ENCODE measurements at places on chromosomes 6 and 20. TPM values are rescaled to one million over a fixed set of nuclear protein-coding genes. Genes with fewer than 3 reads are reported as not detected.

DNA sequence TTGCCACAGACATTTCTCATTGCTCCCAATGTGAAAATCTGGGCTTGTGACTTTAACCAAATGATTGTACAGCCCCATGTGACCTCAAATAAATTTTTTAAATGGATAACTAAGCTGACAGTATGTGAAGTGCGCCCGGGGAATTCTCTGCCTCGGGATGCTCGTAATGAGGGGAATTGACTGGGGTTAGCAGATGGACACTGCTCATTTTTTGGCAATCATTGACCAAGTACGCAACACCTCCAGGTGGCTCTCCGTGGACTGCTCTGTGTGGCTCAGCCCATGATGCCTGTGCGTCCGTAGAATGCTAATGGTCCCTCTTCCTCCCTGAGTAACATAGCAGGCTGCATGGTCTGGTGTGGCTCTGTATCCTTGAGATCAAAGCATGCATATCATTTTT is 42.4 kb downstream of the FARS2 start:
- no peak for DNase-seq
- no peaks in the 10 kb centered on the region for H3K27me3 ChIP-seq
- H3K4me1 ChIP-seq, result no peaks in the 10 kb centered on the region
- H3K36me3 ChIP-seq, result no peaks in the 10 kb centered on the region

GRCh38 chr6:37283268-37283667 is 25.3 kb upstream of the TMEM217 start:
- H3K27ac ChIP-seq, result peak overlapping the region; percentile 21
- no peak overlapping the region for H3K4me3 ChIP-seq
- DNase-seq, result no peak
- H3K27me3 ChIP-seq, result no peaks in the 10 kb centered on the region

DNA sequence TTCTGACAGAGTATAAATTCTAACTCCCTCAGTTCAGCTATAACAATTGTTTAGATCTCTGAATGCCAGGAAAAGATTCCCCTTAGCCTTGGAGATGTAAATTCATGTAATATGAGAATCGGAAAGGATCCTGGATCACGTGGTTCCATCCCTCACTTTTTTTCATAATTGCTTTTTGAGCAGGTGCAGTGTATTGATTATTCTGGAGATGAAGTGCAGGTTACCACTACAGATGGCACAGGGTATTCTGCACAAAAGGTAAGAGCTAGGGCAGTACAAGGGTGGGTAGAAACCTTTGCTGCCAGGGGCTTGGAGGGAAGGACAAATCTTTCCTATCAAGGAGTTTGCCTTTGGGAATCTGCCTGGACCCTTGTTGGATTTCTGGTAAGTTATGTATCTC is 52.7 kb downstream of the KDM1B start:
- no peaks in the 10 kb centered on the region for H3K27me3 ChIP-seq
- no peak overlapping the region for H3K4me3 ChIP-seq
- no peak overlapping the region for H3K27ac ChIP-seq
- H3K4me1 ChIP-seq, result no peaks in the 10 kb centered on the region
- no peak for DNase-seq

DNA sequence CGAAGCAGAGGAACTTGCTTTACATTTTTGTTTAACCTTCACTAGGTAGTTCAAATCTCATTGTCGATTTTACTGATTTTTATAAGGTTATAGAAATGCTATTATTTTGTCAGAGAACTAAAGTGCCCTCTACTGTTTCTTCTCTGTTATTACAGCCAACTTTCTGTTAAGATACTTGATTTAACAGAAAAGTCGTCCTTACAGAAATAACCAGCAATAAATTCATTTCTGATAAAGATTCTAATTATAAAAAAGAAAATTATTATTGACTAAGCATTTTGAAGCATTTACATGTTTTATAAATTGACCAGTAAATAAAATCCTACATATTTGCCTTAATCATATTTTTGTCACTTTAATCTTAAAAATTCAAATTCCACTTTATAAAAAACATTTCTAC is 60.8 kb downstream of the OGFRL1 start:
- no peaks in the 10 kb centered on the region for H3K36me3 ChIP-seq
- no peak for DNase-seq
- H3K27me3 ChIP-seq, result no peaks in the 10 kb centered on the region
- H3K27ac ChIP-seq, result no peak overlapping the region
- H3K4me3 ChIP-seq, result no peak overlapping the region
- no peaks in the 10 kb centered on the region for H3K4me1 ChIP-seq

GRCh38 chr20:47680804-47681529 is 104.3 kb downstream of the SULF2 start:
- no peak overlapping the region for H3K27ac ChIP-seq
- H3K4me3 ChIP-seq, result no peak overlapping the region
- no peak for DNase-seq
- H3K36me3 ChIP-seq, result no peaks in the 10 kb centered on the region
- no peaks in the 10 kb centered on the region for H3K4me1 ChIP-seq

DNA sequence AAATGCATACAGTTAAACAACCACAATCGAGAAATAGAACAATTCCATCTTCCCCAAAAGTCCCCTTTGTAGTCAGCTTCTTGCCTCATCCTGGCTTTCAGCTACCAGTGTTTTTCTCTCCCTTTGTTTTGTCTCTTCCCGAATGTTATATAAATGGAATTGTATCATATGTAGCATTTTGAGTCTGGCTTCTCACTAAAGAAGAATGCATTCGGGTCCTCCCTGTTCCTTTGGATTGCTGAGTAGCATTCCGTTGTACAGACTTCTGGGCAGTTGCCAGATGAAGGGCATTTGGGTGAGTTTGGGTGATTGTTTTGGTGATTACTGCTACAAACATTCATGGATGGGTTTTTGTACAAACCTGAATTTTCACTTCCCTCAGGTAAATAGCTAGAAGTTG is 27.8 kb downstream of the PRPH2 start:
- peaks cover 8% of the 10 kb centered on the region for H3K4me1 ChIP-seq
- peak; percentile 51 for DNase-seq
- H3K27ac ChIP-seq, result no peak overlapping the region
- no peak overlapping the region for H3K4me3 ChIP-seq

DNA sequence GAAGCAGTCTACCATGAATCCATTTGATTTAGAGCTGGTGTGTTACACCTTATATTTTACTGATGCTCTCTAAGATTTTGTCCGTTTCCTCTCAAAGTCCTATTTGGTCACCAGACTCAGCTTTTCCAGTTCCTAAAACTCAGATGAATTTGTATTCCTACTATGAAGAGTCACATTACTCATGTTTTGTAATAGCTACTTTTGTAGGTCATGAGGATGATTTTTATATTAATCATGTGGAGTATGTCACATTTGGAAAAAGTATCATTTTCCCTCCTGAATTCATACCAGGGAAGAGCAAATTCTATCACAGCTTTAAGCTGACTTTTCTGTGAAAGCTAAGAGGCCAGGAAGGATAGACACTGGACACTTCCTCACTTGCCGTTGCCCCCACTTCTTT is 140.6 kb upstream of the SCGN start:
- H3K27me3 ChIP-seq, result no peaks in the 10 kb centered on the region
- peaks cover 3% of the 10 kb centered on the region for H3K4me1 ChIP-seq
- H3K4me3 ChIP-seq, result no peak overlapping the region
- H3K36me3 ChIP-seq, result no peaks in the 10 kb centered on the region

DNA sequence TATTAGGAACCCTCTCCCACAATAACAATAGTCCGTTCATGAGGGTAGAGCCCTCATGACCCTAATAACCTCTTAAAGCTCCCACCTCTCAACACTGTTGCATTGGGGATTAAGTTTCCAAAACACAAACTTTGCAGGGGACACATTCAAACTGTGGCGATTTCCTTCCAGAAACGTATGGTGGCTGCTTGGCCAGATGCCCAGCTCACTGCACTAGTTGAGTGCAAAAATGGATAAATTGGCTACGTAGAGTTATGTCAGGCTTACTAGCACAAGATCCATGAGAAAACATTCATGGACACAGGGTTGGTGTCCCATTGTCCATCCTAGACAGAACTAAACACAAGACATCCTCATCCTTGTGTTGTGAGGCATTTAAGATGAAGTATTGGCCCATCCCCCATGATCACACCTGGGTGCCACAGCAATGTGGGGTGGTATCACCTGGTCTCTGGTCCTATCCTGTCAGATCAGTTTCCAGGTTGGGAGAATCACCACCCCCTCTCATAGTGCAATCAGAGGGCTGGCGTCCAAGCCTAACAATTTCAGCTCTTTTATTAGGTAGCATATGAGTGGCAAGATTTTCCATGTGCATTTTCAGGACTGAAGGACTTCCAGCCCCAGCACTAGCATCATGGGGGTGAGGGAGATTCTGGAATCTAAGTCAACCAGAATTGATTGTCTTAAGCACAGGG is 63.4 kb upstream of the ELOVL5 start:
- H3K27me3 ChIP-seq, result no peaks in the 10 kb centered on the region
- no peaks in the 10 kb centered on the region for H3K36me3 ChIP-seq
- no peak overlapping the region for H3K4me3 ChIP-seq
- no peaks in the 10 kb centered on the region for H3K4me1 ChIP-seq

DNA sequence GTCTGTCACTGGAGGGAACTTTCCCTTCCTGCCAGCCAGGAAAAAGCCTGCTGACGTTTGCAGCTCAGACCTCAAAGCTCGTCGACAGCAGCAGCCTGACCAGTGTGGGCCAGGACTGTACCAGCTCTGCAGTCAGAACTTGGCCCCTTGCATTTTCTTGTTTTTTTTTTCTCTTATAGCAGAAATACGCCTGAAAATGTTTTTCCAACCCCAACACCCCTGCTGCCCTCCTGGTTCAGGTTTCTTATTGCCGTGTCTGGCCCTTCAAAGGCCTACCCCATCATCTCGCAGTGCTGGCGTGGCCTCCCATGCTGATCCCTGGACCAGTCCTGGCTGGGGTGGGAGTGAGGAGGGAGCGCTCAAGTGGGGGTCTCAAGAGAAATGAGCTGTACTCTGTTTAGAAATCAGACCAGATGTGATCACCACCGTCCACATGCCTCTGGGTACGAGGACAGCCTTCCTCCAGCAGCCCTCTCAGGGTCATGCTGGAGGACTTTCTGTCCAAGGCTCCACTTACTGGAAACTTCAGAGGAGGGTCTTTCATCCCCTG is 169.0 kb downstream of the FOXC1 start:
- DNase-seq, result no peak
- no peak overlapping the region for H3K4me3 ChIP-seq
- H3K4me1 ChIP-seq, result no peaks in the 10 kb centered on the region
- no peak overlapping the region for H3K27ac ChIP-seq
- H3K36me3 ChIP-seq, result no peaks in the 10 kb centered on the region

DNA sequence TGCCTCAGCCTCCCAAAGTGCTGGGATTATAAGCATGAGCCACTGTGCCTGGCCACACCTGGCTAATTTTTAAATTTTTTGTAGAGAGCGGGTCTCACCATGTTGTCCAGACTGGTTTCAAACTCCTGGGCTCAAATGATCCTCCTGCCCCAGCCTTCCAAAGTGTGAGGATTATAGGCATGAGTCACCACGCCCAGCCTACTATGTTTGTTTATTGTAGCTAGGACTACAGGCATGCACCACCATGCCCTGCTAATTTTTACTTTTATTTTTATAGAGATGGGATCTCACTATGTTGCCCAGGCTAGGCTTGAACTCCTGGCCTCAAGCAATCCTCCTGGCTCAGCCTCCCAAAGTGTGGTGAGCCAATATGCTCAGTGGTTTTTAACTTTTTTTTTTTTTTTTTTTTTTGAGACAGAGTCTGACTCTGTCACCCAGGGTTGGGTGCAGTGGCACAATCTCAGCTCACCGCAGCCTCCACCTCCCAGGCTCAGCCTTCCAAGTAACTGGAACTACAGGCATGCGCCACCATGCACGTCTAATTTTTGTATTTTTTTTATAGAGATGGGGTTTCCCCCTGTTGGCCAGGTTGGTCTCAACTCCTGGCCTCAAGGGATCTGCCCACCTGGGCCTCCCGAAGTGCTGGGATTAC is 12.0 kb upstream of the DDX43 start:
- no peaks in the 10 kb centered on the region for H3K36me3 ChIP-seq
- H3K4me3 ChIP-seq, result no peak overlapping the region
- no peak overlapping the region for H3K27ac ChIP-seq
- no peaks in the 10 kb centered on the region for H3K27me3 ChIP-seq
- no peak for DNase-seq
- H3K4me1 ChIP-seq, result no peaks in the 10 kb centered on the region

GRCh38 chr6:10690651-10691445 is 3.6 kb downstream of the C6orf52 start:
- H3K27me3 ChIP-seq, result no peaks in the 10 kb centered on the region
- H3K27ac ChIP-seq, result no peak overlapping the region
- no peaks in the 10 kb centered on the region for H3K36me3 ChIP-seq
- no peak for DNase-seq
- no peak overlapping the region for H3K4me3 ChIP-seq

DNA sequence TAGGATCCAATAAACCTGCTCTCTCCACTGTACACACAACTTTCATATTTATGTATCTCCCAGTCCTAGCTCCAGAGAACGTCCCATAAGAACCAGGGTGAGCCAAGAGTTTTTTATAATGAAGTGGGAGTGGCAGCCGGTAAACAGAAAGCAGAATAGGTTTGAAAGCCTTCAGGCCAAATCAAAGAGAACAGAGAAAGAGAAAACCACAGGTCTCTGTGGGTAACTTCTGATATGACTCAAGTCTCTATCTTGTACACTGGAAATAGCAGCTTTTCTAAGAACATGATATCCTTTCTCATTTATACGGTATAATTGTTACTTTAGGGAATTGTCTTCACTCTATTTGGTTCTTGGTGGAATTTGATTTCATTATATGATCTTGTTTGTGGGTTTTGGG is 273.6 kb downstream of the PACRG start:
- DNase-seq, result no peak
- no peaks in the 10 kb centered on the region for H3K36me3 ChIP-seq
- H3K27me3 ChIP-seq, result no peaks in the 10 kb centered on the region
- no peak overlapping the region for H3K4me3 ChIP-seq
- no peak overlapping the region for H3K27ac ChIP-seq

GRCh38 chr6:4209196-4209595 is 73.8 kb upstream of the ECI2 start:
- no peak overlapping the region for H3K4me3 ChIP-seq
- no peaks in the 10 kb centered on the region for H3K36me3 ChIP-seq
- H3K4me1 ChIP-seq, result no peaks in the 10 kb centered on the region
- H3K27ac ChIP-seq, result no peak overlapping the region
- DNase-seq, result no peak
- no peaks in the 10 kb centered on the region for H3K27me3 ChIP-seq

DNA sequence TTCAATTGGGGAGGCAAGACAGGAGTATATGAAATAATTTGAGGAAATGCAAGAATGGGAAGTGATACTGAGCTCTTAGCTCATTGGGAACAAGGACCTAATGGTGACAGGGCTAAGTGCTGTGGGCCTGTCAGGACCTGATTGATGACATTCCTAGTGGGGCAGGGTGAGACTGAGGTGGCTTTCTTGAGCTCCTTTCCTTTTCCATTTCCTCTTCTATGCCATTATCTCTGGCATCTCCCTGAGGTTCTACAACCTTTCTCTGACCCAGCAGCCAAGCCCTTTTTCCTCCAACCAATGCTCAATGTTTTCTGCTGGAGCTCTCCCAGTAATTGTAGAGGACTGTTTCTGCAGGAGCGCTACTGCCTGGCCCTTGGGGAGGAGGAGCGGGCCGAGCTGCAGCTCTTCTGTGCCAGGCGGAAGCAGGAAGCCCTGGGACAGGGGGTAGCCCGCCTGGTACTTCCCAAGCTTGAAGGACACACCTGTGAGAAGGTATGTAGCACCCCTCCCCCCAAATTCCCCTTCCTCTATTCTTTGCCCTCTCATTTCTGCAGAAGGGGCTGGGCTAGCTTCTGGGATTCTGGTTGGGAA is 2.8 kb upstream of the TOMM6 start:
- H3K36me3 ChIP-seq, result no peaks in the 10 kb centered on the region
- no peak for DNase-seq
- no peak overlapping the region for H3K27ac ChIP-seq
- H3K27me3 ChIP-seq, result no peaks in the 10 kb centered on the region

Gene SLC25A27
- 72.8 TPM for total RNA-seq

Gene STX7
- total RNA-seq, result 12.7 TPM

Gene SLC22A1
- total RNA-seq, result 1.5 TPM

Gene LBP
- 1.2 TPM for total RNA-seq

Gene CRISP2
- 197 TPM for total RNA-seq

Gene SGK2
- total RNA-seq, result 8.5 TPM

All from testis (tissue), 5 donors.